ENCODE measurements at places on chromosomes 11 and 22. TPM values are rescaled to one million over a fixed set of nuclear protein-coding genes. Genes with fewer than 3 reads are reported as not detected.

DNA sequence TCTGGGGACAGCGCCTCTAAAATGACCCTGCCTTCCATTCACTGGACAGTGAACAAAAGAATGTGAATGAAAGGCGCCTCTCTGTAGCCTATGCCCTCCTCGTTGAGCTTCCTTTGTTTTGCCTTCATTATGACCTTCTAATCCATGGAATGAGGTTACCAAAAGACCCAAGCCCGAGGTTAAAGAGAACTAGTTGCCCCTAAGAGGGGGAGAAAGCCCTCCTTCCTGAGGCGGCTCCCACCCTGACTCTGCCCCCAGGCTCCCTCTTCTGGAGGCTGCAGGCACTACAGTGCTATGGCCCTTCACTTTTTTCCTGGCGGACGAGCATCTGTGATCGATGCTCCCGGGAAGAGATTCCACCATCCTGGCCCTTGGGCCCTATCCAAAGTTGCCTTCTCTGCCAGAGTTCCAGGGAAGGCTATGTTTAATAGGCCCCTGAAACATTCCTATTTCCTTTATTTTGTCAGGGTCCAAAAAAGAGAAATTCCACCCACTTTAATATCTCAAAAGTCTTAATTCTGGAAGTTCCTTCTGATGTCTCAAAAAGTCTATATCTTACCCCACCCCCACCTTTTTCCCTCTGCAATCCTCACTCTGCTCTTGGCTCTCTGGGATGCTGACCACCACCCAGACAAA is 147.3 kb downstream of the FEZ1 start:
- DNase-seq = peak; percentile 68

DNA sequence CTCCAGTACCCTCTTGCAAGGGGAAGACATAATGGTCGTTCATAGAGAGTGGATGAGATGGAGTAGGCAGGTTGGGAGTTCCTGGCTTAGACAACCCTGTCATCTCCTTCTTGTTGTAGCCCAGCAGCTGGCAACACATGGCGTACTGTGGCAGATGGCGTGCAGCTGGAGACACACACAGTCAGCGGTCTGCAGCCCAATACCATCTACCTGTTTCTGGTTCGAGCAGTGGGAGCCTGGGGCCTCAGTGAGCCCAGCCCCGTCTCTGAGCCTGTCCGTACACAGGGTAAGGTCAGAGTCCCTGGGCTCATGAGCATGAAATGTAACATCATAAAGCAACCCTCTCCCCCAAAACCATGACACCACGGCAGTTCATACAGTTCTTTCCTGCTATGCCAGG is 8.7 kb downstream of the ROBO3 start:
- no peak for DNase-seq

- no peak for DNase-seq
These were observed 98.1 kb upstream of the GUCY1A2 start for GRCh38 chr11:107116358-107116757.

GRCh38 chr11:103338621-103339484 is 229.6 kb downstream of the DYNC2H1 start:
- no peak for DNase-seq

GRCh38 chr11:65776710-65777141 is 4.0 kb downstream of the AP5B1 start:
- peak; percentile 48 for DNase-seq

GRCh38 chr11:127627629-127628457 is 627.3 kb upstream of the KIRREL3 start:
- peak; percentile 83 for DNase-seq

DNA sequence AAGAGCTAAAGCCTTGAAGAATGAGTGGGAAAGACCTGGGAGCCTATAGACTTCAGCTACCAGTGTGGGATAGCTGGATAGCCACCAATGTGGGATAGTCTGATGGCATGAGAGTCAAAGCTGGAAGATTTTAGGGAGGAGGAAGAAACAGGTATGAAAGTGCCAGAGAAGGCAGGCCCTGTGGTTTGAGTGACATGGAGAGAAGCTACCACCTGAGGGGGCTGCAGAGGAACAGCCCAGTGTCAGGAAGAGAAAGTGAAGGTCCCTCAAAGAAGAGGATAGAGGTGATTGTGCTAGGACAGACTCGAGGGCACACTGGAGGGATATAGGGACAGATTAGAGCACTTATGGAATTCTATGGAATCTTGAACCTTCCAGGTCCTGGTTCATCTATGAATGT is 23.1 kb upstream of the PAX6 start:
- no peak for DNase-seq

GRCh38 chr11:125990244-125990643 is 44.4 kb downstream of the VSIG10L2 start:
- DNase-seq = peak; percentile 60

- peak; percentile 99 for DNase-seq
These were observed at the start of gene CAT for GRCh38 chr11:34438529-34439507. TSS of gene CAT (plus strand) at chr11:34438934. CDS start at chr11:34439014, 80 bp downstream.

GRCh38 chr22:35648066-35649025 is at the start of gene APOL6:
TSS of gene APOL6 (plus strand) at chr22:35648446. CDS start at chr22:35656426, 7,980 bp downstream.
- DNase-seq = peak; percentile 68

GRCh38 chr11:128458321-128458720 is 129.0 kb downstream of the ETS1 start:
- DNase-seq = no peak

DNA sequence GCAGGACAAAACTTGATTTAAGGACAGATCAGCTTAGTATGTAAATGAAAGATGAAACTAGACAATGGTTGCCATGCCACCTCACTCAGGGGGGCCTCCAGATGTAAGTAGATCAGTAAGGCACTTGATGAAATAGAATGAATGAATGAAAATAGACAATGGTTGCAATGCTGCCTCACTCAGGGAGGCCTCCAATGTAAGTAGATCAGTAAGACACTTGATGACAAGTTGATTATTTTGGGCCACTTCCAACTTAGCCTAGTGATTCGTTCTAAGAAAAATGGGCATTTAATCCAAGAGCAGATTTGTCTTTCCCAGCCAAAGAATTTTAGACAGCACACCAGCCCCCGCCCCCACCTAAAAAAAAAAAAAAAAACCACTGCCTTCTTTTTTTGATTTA is 19.2 kb upstream of the SLC5A12 start:
- DNase-seq = no peak

DNA sequence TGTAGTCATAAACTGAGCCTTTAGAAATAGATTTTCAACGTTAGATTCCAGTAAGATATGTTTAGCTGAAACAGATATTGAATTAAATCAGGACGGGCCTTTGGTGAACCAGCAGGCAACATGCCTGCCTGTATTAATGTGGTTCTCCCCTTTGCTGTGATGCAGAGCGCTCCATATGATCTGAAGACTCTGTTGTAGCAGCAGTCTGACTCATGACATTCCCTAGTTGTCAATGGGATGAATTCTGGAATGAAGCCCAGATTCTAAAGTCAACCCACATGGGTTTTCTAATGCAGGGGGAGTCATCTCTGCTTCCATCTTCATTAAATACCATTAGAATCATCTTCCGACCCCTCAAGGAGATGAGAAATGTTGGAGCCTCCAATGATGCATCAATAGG is 864.5 kb downstream of the NTM start:
- no peak for DNase-seq

GRCh38 chr11:128415539-128415938 is 171.8 kb downstream of the ETS1 start:
- no peak for DNase-seq

GRCh38 chr22:42819412-42820044 is 37.5 kb downstream of the ARFGAP3 start:
- peak; percentile 12 for DNase-seq

DNA sequence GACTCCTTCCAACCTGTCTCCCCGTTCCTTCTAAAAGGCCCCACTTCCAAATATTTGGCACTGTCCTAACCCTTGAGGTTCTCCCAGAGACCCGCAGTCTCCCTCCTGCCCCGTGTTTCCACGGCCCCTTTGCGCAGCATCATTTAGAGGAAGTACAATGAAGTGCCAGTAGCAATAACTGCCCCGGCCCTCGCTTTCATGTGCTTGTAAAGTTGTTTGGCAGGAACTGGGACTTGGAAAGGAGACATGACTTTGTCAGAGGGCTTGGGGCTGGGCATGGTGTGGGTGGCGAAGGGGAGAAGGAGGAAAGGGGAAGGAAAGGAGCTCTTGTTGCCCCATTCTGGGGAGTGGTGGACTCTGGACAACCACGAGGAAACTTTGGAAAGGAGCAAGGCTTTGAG is 2.6 kb downstream of the CD44 start:
- no peak for DNase-seq

DNA sequence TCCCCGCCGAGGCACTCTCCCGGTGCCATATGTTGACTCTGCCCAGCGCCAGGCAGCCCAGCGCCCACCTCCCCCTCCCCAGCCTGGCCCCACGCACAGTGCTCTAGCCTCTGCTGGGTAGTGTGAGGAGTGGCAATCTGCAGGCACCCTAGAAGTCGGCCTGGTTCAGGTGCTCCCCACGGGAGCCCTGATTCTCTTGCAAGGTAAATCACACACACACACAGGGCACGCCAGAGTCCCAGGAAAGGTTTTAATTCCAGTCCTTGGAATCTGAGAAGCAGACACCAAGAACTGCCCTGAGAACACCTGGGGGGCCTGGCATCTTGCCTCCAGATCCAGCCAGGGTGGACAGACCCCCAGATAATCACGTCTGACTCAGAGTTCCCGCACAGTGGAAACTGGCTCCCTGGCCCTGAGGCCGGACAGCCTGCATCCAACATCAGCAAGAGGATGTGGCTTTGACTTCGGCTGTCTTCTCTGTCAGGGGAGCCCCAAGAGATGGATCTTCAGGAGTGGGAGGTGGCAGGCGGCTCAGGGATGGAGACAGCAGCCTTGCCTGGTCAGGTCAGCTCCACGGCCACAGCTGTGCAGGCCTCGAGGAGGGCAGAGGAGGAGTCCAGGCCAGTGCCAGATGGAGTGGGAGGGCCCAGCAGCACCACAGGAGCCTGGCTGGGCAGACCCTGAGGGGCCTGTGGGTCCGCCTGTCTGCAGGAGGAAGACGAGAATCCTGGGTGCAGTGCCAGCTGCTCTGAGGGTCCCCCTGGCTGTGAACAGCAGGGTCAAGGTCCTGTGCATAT is 1.1 kb upstream of the RIN1 start:
- no peak for DNase-seq

Gene NAALAD2
- total RNA-seq = 0.25 TPM

Gene GLYAT
- total RNA-seq = 270 TPM

Gene APOBEC3B
- total RNA-seq = 0.93 TPM

Gene MFRP
- not detected for total RNA-seq

Gene TRIM48
- not detected for total RNA-seq

Gene DAGLA
- total RNA-seq = 0.35 TPM

Gene OR2D2
- not detected for total RNA-seq

Data from left lobe of liver (tissue), 2 donors.